ENCODE measurements at places on chromosomes 11 and 22. TPM values are rescaled to one million over a fixed set of nuclear protein-coding genes. Genes with fewer than 3 reads are reported as not detected.

DNA sequence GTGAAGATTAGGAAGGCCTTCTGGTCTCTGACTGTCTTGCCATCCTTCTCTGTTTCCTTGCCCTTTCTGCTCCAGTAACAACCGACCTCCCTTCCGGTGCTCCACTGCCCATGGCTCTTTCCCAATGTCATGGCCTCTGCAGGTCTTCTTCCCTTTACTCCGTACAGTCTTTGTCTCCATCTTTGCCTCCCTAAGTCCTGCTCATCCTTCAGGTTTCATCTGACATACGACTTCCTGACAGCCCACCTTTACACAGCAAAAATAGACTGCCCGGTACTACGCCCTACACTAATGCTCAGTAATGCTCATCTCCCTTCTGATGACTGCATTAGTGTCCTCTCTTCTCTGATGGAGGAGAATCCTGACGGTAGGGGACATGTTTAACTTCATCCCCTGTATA is 63.9 kb downstream of the FBXO7 start:
- ATAC-seq, result no peak

DNA sequence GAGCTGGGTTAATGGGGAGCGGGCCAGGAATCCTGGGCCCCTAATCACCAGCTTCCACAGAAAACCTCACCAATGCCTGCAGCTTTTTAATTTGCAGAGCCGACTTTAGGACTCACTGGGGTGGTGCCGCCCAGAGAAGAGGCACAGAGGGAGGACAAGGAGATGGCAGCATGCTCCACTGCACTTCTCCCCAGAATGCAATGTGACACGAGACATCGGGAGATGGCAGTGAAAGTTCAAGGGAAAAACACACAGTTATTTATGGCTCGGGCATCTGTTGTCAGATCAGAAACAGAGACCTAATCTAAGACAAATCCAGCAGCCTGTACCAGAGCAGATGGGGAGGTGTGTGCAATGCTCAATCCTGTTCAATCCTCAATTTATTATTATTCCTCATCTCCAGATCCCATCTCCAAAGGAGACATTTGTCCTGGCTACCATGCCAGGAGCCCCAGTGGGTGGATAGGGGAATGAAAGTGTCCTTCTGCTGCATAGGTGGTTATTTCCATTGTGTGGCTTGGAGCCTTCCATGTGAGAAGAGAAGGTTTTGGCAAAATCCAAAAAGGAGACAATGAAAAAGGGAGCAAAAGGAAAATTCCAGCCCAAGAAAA is 250.0 kb downstream of the NXPE2 start:
- no peak for ATAC-seq

- no peak for ATAC-seq
These were observed 4.0 kb downstream of the PLEKHB1 start for GRCh38 chr11:73650400-73650799.

DNA sequence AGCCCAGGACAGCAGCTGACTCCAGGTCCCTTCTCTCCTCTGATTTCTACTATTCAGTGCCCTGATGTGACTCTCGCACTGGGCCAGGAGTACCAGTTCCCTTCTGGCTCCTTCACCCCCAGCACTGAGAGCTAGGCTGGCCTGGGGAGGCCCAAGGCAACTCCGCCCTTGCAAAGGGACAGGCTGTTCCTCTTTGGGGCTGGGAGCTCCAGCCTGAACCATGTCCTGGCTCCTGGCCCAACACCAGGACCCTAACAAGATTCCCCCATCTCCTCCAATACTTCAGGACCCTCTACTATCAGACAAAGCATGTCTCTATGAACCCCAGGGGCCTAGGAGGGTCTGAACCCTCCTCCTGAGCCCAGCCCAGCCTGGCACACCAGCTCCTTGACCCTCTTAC is 12.5 kb downstream of the CREB3L1 start:
- no peak for ATAC-seq

DNA sequence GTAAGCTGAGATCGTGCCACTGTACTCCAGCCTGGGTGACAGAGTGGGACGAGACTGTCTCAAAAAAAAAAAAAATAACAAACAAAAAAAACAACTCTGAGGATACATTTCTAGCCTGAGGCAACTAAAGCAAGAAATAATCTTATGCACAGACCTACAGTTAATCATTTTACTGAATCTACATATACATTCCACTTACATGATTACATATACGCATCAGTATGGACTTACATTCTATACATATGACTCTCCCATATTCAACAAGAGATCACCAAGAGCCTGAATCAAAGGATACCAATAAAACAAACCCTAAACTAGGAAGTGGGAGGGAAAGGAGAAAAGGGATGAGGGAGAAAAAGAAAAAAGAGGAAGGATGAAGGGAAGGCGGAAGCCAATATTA is 1.1 kb downstream of the ALG8 start:
- ATAC-seq, result no peak

Gene OR51G2
- total RNA-seq, result not detected
